ENCODE measurements at places on chromosomes 2 and 18. TPM values are rescaled to one million over a fixed set of nuclear protein-coding genes. Genes with fewer than 3 reads are reported as not detected.

STPG4 gene
- not detected for total RNA-seq

SOCS6 gene
- total RNA-seq: 22.1 TPM

ACTG2 gene
- not detected for total RNA-seq

CD28 gene
- total RNA-seq: not detected

PPP1CB gene
- total RNA-seq: 67.6 TPM

DLGAP1 gene
- 21.7 TPM for total RNA-seq

RELCH gene
- 18.0 TPM for total RNA-seq

RETSAT gene
- total RNA-seq: 29.6 TPM

UGT1A4 gene
- not detected for total RNA-seq

CPLX4 gene
- total RNA-seq: not detected

SLC16A14 gene
- 2.1 TPM for total RNA-seq

THUMPD2 gene
- 7.1 TPM for total RNA-seq

LGALSL gene
- total RNA-seq: 12.1 TPM

MRPL53 gene
- 34.1 TPM for total RNA-seq

GPR148 gene
- total RNA-seq: 0.10 TPM

ANKRD23 gene
- total RNA-seq: 4.4 TPM

AMER3 gene
- 0.14 TPM for total RNA-seq

ZNF514 gene
- 11.4 TPM for total RNA-seq

DYSF gene
- 9.5 TPM for total RNA-seq

MSTN gene
- total RNA-seq: not detected

HOXD13 gene
- total RNA-seq: 0.07 TPM

GKN2 gene
- not detected for total RNA-seq

HNMT gene
- total RNA-seq: 12.1 TPM

ZAP70 gene
- total RNA-seq: 0.33 TPM

NEB gene
- 0.14 TPM for total RNA-seq

BOLL gene
- total RNA-seq: not detected

FOXD4L1 gene
- not detected for total RNA-seq

ERMN gene
- total RNA-seq: 0.04 TPM

ITGA4 gene
- 1.6 TPM for total RNA-seq

YES1 gene
- 69.4 TPM for total RNA-seq

ERFE gene
- 11.2 TPM for total RNA-seq

RAMP1 gene
- total RNA-seq: 0.17 TPM

GREB1L gene
- not detected for total RNA-seq

ARMC9 gene
- total RNA-seq: 33.6 TPM

IL18R1 gene
- total RNA-seq: 0.41 TPM

SNTG2 gene
- total RNA-seq: 2.1 TPM

C1GALT1C1L gene
- total RNA-seq: not detected

ABCB11 gene
- 0.66 TPM for total RNA-seq

DSG4 gene
- total RNA-seq: not detected

SULT1C4 gene
- 2.9 TPM for total RNA-seq

Measured in H7 (cell line).